ENCODE measurements at places on chromosomes 2 and 18.
A peak's percentile ranks its signal among the peaks of the same experiment; 100 is the strongest.

DNA sequence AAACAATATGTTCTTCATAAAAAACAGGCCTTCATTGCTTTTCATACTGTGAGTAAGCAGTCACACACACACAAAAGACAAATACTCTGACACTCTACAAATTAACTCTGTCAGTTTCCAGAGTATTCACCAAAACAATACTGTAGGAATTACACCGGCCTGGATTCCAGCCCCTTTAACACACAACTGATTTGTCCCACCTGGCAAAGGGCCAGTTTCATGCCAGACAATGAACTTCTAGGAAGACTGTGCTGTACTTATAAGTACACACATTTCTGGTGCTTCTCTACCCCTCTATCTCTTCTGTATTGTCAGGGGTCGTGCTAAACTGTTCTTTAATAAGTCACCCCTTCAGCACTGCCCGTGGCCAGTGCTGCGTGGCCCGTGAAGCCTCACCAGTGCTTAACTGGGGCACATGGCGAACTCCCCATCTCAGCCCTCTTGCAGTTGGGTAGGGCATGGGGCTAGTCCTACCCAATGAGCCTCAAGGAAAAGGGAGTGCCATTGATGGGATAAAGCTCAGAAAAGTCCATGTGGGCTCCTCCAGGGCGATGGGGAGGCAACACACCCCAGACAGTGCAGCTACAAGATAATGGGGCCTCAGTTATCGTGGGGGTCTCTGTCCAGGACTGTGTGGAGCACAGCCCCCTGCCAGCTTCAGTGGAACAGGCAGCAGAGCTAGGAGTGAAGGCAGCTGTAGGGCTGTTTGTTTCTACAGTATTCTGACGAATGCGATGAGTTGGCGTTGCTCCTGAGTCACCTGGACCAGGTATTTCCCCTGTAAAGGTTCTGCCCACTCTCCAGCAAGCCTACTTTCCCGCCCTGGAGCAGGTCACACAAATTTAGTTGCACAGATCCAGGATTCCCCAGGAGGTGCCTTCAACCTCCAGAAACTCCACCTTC lies 99.0 kb downstream of the SP3 start:
- DNase-seq, result peak; percentile 31

GRCh38 chr18:13054336-13054735 lies 63.2 kb downstream of the CEP192 start:
- no peak for DNase-seq

DNA sequence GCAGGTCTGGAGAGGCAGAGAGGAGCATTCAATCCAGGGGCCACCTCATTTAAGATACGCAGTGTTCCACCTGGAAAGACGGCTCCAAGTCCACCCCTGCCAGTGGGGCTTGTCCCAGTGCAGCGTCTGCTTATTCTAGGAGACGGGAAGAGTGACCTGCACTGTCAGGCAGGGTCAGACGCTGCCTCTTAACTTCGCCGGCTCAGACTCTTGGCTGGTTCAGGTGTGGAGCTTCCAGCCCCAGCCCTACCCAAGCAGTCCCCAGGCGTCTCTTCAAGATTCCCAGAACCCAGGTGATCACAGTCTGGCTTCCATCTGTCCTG lies 208.5 kb downstream of the TFCP2L1 start:
- DNase-seq, result no peak

- no peak for DNase-seq
Observed at GRCh38 chr18:27114842-27115241, 70.3 kb downstream of the CHST9 start.

GRCh38 chr2:52775674-52776073 lies 991.9 kb upstream of the CHAC2 start:
- no peak for DNase-seq

DNA sequence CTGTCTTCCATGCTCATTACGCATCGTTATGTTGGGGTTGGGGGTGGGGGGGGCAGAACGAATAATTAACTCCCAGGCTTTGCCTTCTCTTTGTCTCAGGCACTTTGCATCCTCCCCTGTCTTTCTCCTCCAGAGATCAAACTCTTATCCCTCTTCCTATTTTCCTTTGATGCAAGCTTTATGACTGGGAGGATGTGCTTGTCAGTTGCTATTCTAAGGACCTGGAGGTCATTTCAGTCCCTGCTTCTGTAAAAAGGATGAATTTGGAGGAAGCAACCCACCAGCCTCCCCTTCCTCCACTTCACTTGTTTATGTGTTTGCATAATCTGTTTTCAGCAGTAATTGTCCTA lies 87.5 kb downstream of the ZCCHC2 start:
- no peak for DNase-seq

DNA sequence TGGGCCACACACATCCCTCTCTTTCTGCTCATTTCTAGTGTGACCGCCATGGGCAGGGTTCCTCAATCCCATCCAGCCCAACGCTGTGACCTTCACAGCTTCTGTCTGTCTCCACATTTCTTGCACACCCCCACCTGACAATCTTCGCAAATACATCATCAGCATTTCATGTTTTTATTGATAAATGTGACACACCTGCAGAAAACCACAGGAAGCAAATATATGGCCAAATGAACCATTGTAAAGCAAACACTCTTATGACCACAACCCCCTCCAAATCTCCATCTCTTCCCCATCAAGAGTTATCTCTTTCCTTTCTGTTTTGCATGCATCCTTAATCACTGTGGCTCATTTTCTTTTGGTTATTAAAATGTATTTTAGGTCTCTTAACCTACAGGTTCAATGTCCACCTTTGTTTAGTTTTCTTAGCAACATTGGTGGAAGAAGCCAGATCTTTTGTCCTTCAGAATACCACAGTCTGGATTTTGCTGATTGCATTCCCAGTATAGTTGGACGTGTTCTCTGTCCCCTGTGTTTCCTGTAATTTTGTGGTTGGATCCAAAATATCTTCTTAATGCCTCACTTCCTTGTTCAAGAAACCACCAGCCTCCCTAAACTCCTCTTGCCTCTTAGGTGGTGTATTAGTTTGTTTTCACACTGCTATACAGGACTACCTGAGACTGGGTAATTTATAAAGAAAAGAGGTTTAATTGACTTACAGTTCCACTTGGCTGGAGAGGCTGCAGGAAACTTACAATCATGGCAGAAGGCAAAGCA lies 9.8 kb upstream of the NCK2 start:
- peak; percentile 80 for DNase-seq

- no peak for DNase-seq
Observed at GRCh38 chr2:75088791-75089190, 110.5 kb downstream of the TACR1 start.

DNA sequence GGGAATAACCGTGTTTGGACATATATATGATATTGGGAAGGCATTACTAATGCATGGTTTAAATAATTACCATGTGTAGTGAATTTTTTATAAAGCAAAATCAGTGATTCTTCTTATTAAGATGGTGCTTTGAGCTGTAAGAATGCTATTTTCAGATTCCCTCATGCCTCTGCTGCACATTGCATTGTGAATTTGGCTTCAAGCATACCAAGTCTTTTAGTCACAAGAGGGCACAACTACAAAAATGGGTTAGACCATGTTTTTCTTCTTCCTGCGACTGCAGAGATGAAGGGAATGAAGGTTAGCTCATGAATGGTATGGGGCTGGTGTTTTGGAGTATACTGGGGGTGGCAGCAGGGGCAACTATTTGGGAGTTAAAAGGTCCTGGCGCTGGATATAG lies 320.1 kb downstream of the SLC4A3 start:
- peak; percentile 21 for DNase-seq

- DNase-seq, result no peak
Observed at GRCh38 chr2:159855143-159855542, 57.1 kb upstream of the CD302 start.

GRCh38 chr18:10402871-10403559 lies 51.4 kb upstream of the APCDD1 start:
- DNase-seq, result no peak

DNA sequence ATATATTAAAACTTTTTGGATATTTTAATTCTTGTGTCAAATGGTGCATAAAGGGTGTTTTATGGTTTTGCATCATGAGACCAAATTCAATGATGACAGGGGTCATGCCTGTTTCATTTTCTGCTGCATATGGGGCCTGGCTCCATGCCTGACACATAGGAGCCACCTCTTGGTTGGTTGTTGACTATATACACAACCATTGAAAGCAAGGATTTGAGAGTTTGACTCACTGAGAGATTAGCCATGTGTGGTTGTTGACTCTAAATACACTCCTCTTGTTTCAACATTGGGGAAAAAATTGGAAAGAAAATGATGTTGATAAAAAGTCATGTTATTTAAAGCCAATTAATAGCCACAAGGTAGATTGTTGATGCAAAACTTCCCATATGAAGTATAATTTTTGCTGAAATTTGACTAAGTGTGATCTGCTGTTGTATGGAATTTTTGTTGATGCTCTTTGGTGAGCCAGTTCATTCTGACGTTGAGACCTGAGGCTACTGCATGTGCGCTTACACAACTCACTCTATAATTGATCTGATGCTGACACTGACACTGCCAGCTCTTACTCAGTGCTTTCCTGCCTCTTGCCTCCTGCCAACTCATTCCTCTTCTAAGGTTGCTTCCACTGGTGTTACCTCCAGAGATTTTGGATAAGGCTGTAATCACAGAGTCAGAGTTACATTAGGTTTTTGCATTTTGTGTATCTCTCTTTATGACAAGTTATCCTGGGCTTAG lies 446.2 kb upstream of the SLC14A2 start:
- peak; percentile 52 for DNase-seq

DNA sequence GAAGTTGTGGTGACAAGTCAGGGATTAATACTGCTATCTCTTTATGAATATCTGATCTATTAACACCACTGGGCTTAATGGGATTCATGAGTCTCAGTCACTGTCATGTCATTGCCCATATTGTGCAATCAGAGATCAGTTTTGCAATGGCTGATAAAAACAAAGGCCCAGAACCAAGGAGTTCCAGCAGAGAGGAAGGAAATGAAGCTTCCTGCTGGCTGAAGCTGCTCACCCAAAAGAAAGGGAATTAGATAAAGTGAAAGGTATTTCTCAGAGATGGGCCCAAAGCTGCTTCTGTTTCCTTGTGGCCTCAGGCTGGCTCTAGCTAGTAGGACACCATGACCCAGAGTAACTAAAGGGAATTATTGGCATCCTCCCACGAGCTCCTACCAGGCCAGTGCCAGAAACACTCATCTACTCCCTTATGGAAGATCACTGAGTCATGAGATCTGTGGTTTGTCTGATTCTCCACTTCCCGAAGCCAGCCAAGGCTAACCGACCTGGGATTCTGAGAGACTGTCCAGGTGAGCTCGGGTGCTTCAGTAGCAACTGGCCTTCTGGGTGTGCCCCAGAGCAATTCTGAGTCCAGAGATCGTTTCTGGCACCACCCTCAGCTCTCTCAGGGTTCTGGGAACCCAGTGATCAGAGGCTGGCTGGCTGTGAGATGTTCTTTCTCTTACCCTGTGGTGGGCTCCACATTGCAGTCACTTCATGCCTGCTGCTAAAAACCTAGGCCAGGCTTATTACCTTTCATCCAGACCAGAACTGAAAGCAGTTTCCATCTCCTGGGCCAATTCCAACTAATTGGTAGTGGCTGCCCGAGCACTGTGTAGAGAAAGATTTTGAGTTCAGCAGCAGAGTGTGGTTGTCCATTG lies 129.5 kb upstream of the PELI1 start:
- DNase-seq, result peak; percentile 97

DNA sequence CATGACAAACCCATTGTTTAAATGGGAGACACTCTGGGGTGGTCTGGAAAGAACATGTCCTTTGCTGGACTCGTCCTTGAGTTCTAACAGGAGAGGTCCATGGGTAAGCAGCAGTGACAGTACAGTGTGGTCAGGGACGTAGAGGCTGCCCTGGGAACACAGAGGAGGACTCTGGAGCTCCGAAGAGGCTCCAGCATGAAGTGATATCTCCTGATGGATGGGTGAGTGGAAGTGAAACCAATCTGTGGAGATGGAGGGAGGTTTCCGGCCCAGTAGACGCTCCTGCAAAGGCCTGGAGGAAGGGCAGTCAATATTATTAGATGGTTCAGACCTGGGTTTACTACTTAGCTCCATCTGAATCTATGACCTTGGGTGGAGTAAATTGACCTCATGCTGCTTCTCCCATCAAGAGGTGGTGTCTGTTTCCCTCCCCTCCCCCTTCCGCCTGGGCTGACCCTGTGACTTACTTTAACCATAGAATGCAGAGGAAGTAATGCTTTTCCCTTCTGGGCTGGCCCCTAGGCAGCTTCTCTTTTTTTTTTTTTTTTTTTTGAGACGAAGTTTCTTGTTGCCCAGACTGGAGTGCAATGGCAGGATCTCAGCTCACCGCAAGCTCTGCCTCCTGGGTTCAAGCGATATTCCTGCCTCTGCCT lies 2.3 kb upstream of the TFCP2L1 start:
- DNase-seq, result no peak

- no peak for DNase-seq
Observed at GRCh38 chr18:6315517-6316331, 99.0 kb downstream of the L3MBTL4 start.

DNA sequence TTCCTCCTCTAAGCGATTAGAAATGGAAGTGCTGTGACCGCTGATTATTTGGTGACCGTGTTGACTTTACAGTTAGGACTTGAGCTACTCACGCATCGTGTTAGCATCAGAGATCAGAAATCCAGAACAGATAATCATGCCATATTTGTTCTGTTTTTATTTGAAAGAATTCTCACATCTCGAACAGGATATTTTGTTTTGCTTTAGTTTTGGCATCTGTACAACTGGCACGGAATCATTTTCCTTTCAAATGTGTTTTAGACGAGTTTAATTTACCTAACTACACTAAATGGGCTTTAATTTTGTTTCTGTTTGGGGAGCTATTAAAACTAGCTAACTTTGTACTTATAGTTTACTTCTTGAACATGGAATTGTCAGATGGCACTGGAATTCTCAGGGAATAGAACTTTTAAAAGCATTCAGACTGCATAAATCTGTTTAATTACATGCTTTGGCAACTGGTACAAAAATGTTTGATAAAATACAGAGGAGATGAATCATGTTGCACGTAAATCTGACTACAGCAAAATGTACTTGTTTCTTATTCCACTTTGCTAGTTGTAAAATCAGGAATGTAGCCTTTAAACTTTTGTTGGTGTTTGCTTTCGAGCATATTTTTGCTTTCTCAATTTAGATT lies 1.4 kb downstream of the ITPRID2 start:
- peak; percentile 67 for DNase-seq

GRCh38 chr2:118032169-118033013 lies 18.5 kb upstream of the CCDC93 start:
- peak; percentile 68 for DNase-seq

DNA sequence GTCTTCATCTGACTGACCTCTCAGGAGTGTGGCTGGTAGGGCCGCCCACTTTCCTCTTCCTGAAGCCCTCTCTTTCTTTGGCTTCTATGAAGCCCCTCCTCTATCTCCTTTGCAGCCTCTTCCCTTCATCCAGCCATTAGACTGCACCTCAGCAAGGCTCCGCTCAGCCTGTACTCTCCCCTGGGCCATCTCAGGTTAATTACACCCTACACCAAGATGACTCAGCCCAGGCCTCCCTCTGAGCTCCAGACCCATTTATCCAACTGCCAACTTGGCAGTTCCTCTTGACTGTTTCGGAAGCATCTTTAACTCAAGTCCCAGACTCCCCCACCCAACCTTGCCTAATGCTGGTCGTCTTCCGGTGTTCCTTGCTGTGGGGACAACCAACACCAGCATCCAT lies 5.8 kb upstream of the WNT6 start:
- peak; percentile 42 for DNase-seq

- DNase-seq, result no peak
Observed at GRCh38 chr2:61647044-61647443, 108.9 kb upstream of the XPO1 start.

- DNase-seq, result peak; percentile 75
Observed at GRCh38 chr2:187581125-187581896, 27.1 kb upstream of the TFPI start.

- DNase-seq, result no peak
Observed at GRCh38 chr2:238843476-238843875, 4.4 kb upstream of the TWIST2 start.

Data from PC-3 (cell line).